ENCODE measurements at places on chromosomes 3 and 15.

- DNase-seq, result no peak
These were observed 56.9 kb downstream of the CYP19A1 start for GRCh38 chr15:51281368-51281967.

GRCh38 chr15:71146580-71146982 lies 31.3 kb downstream of the THSD4 start:
- DNase-seq, result no peak

- DNase-seq, result no peak
These were observed 361.0 kb downstream of the FHIT start for GRCh38 chr3:60890226-60890625.

- no peak for DNase-seq
These were observed 317.3 kb downstream of the FGF12 start for GRCh38 chr3:192409838-192410683.

GRCh38 chr3:3531476-3531875 lies 267.8 kb upstream of the LRRN1 start:
- no peak for DNase-seq

GRCh38 chr3:58584690-58585004 lies 7.5 kb upstream of the FAM107A start:
- no peak for DNase-seq

GRCh38 chr3:55286693-55287092 lies 200.4 kb downstream of the WNT5A start:
- DNase-seq, result no peak

DNA sequence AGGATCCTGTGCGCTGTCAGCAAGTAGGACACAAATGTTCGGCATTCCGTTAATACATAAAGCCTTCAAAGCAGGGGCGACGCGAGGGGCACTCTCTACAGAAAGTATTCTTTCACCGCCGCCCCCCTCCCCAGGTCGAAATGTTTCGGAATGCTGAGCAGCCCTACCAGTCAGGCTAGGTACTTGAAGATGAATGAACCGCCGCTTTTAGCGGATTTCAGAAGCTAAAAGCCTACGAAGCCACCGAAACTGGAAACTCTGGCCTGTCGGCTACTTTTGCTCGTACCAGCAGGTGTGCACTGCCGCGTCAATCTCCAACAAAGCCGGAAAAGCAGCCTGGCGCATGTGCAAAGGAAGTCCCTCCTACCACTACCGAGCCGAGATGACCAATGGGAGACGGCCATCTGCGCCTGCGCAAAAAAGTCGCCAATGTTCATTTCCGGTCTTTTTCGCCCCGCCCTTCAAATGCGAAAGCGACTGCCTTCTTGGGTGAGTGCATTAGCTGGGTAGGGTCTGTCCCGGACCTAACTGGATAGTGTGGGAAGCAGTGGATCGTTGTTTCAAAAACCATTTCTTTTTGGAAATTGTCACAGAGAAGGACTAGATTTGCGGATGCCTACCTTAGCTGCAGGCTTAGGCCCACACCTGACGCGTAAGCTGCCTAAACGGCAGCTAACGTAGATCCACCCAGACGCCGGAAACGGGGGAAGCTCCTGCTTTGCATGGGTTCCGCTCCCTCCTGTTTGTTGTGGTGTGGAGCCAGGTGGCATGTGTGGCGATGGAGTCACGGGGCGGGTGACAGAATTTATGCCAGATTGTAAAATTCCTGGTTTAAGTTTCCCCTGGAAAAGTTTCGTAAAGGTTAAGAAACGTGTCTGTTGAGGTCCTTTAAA lies at the start of gene WDR5B:
Gene WDR5B (minus strand): TSS at position 301 of the 893 bp plus-strand sequence. CDS start 534 bp downstream, outside the sequence.
- peak; percentile 95 for DNase-seq

- no peak for DNase-seq
These were observed 48.9 kb downstream of the CYP11A1 start for GRCh38 chr15:74318376-74319137.

DNA sequence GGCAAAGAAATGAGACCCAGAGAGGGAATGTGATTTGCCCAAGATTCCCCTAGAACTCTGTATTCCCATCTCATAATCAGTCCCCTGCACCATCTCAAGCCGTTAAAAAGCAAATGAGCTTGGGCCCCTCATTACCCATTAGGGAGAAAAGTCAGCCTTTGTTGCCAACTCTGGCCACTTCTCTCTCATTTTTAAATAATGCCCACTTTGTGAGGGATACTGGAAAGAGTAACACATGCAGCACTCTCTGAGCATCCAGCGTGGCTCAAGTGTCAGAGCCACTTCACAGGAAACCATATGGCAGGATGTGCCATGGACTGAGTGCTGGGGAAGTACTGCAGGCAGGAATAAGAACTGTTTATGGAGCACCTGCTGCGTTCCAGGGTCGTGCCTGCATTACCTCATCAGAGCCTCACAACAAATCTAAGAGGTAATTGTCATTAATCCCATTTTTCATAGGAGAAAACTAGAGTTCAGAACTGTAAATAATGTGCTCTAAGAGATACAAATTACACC lies 49.8 kb upstream of the SLC6A1 start:
- no peak for DNase-seq

DNA sequence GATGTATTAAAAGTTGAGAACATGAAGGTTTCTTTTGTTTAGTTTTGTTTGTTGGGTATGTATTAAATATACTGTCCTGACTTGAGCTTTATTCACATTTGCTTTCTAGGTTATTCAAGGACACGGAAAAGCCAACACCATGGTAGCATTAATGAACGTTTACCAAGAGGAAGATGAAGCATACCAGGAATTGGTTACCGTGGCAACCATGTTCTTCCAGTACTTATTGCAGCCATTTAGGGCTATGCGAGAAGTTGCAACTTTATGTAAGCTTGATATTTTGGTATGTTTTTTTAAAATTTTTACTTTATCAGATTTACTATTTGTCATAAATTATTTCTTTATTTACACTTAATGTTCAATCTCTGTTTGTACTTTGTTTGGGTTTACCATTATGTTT lies 3.6 kb downstream of the WHAMM start:
- DNase-seq, result no peak

DNA sequence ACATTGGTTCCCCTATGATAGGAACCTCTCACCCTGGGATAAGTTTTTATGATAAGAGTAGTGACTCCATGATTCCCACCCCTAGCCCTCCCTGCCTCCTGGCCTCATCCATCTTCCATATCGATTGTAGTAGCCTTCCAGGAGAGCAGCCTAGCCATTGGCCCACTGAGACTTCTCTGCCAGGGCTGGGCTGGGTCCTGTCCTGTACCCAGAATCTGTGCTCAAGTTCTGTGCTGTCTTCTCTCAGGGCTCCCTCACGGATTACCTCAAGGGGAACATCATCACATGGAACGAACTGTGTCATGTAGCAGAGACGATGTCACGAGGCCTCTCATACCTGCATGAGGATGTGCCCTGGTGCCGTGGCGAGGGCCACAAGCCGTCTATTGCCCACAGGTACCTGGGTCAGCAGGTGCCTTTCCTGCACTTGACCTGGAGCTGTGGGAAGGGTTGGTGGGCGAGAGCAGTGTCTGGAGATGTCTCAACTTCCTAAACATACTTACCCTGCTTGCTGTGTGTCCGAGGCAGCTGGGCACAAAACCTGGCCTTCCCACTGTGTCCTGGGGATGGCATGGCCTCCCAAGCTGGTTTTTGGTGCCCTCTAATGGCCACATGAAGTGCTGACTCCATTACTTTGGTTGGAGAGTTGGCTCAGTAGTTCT lies 16.6 kb upstream of the EXOG start:
- no peak for DNase-seq

DNA sequence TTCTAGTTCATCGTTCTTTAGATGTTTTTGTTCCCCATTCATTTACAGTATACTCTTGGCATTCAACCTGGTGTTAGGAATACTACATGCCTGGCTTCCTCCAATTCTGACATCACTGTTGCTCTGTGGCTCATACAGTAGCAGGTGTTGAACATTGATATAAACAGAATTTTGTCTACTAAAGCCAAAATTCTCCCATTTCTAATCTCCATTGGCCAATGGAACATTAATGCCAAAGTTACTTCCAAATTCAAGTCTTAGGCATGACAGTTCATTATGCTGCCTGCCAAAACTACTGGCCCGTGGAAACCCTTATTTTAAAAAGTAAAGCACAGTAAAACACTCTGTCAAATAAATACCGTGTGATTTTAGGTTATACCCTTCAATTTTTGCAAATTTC lies 368.0 kb downstream of the NAALADL2 start:
- no peak for DNase-seq

- no peak for DNase-seq
These were observed 77.2 kb downstream of the SCN10A start for GRCh38 chr3:38738630-38739395.

DNA sequence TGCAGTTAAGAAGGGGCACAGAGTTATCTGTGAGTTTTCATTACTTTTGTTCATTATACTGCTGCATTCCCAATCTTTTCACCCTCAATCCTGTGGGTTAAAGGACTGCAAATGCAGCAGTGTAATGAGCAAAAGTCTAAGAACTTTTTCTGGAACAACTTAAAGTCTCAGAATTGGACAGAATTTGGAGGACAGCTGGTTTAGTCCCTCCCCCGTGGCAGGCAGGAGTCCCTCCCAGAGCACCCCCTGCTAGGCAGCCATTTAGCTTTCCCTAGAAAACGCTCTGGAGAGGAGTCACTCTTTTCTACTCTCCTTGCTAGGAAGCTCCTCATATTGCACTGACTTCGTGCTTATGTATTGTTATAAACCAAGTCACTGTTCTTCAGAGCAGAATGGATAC lies 156.3 kb upstream of the UBE2E1 start:
- no peak for DNase-seq

DNA sequence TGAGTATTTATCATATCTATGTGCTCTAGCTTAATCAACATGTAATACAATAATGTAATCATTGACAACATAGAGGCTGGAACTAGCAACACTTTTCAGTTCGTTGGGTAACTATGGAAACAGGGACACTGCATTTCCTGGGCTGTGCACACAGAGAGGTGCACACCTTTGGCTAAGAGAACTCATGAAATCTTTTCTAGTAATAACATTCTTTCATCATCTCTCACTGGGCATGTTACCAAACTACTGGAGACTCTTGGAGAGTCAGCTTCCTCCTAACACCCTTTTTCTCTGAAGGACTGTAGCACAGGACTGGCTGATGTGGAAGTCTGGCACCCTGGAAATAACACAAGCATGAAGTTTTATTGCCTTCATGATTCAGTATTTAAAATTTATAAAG lies 135.6 kb downstream of the KCNMB2 start:
- no peak for DNase-seq

DNA sequence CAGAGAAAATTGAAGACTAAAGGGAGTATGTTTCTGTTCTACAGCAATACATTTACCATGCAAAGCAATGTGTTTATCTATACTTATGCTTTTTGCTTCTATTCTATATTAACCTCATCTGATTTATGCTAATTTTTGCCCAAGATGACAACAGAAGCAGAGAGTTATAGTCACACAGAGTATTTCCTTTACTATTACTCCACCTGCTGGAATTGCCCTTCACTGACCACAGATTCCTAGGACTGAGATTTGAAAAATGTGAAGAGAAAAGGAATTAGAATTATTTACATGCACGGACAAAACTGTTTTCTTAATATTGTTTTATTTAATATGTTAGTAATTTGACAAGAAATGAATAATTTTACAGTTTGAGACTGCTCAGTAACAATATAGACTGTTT lies 745.6 kb downstream of the VGLL3 start:
- DNase-seq, result no peak

GRCh38 chr3:16509721-16510619 lies 3.5 kb downstream of the RFTN1 start:
- DNase-seq, result no peak

DNA sequence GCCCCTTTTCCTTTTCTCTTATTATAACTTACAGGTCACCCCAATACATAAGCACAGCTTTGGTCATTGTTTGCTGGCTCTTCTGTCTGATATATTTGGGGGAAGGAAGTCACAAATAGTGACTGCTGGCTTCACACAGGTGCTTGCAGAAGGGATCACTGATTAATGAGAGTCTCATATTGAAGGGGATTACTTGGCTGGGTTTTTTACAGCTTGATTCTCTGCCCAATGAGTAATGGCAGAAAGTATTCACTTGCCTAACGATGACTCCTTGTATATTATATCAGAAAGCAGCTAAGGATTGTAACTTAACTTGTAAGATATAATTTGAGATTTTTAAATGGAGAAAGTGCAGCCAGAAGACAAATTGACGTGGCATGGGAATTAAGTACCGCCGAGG lies 119.3 kb upstream of the PFN2 start:
- no peak for DNase-seq
